Femur (tissue), 1 donor: ENCODE measurements at places on chromosomes 1 and 21.

GRCh38 chr21:45358261-45358670 lies 46.7 kb upstream of the COL18A1 start:
- no peak for DNase-seq

DNA sequence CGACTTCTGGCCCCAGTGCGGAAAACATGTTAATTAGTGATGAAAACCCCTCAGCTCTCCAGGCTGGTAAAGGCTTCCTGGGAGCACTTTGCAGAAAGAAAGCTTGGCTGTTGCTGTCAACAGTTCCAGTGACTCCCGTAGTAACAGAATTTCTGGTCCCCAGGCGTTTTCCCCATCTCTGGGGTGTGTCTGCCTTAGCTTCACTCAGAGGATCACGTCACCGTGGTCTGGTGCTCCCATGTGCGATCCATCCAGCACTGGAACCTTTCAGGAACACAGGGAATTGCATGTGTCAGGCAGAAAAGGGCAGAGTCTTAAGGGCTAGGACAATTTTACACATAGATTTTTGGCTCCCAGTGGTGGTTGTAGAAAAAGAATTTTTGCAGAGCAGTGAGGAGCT lies 470.4 kb upstream of the USP24 start:
- DNase-seq: no peak

DNA sequence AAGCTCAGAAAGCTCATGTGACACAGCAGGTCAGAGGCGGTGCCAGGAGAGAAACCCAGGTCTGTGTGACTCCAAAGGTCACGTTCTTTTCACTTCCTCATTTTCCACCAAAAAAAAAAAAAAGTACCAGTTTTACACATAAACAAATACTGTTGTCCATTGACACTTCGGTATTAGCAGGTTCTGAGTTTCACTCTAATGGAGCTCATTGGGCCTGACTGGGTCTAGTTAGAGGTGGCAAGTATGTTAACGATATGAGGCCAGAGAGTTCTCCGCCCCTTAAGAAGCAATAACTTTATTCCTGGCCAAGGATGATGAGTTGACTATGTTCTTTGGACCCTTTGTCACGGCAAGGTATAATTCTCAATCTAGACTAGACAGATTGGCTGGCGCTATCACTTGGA lies 30.0 kb upstream of the SDE2 start:
- DNase-seq: no peak

DNA sequence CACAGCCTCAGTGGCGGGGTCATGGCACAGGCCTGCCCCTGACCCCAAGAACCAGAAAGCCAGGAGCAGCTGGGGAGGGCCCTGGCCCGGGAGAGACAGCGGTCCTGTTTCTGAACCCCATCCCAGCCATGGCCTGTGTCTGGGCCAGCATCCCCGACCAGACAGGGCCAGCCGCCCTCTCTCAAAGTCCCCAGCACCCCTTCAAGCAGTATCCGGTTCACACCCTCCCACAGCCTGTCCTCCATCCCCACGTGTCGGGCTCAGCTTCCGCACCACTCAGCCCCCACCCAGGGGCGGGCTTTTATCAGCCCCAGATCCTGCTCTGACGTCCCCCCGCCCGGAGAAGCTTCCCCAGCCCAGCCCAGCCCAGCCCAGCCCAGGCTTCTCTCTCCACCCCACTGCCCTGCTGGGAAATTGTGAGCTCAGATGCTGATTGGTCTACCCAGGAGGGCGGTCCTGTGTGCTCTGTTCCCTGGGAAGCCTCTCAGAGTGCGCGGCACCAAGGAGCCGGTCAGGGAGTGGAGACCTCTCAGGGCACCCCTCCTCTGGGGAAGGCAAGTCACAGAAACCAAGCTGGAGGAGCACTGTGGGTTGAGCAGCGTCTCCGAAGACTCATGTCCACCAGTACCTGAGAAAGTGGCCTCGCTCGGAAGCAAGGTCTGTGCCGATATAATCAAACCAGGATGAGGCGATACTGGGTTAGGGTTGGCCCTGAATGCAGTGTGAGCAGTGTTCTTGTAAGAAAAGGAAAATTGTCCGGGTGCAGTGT lies 4.7 kb upstream of the FAAP20 start:
- DNase-seq: peak; percentile 93

- no peak for DNase-seq
These were observed 50.7 kb downstream of the EBNA1BP2 start for GRCh38 chr1:43121256-43121900.

GRCh38 chr1:29590583-29591565 lies 354.6 kb downstream of the PTPRU start:
- no peak for DNase-seq

GRCh38 chr1:220454155-220454777 lies 73.7 kb upstream of the MARK1 start:
- DNase-seq: no peak

GRCh38 chr1:163178628-163179027 lies 24.1 kb downstream of the RGS5 start:
- no peak for DNase-seq

DNA sequence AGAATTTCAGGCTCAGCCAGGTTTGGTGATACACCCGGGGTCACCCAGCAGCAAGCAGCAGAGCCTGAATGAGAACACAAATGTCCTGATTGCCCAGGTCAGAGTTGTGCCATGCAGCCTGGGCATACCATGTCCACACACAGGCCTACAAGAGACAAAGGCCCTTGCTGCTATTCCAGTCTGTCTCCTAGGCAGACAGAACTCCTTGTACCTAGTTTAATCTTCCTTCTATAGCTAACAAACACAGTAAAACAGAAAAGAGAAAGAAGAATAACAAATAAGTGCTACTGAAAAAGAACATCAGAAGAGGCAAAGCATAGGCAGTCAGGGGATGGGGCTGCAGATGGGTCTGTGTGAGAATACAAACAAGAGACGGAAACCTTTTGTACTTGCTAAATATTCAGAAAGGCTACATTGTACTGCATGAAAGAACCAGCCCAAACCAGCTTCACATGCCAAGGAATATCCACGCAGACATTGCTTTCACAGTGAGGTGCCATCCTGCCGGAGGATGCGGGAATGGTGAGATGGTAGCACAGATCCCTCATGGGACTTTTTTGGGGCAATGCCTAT lies 401.7 kb downstream of the OMA1 start:
- DNase-seq: no peak

- no peak for DNase-seq
These were observed 73.2 kb downstream of the DAB1 start for GRCh38 chr1:57350610-57351009.

- peak; percentile 77 for DNase-seq
These were observed 1.1 kb downstream of the CKS1B start for GRCh38 chr1:154975409-154976059.

- DNase-seq: no peak
These were observed 23.6 kb upstream of the VPS13D start for GRCh38 chr1:12206238-12206637.

DNA sequence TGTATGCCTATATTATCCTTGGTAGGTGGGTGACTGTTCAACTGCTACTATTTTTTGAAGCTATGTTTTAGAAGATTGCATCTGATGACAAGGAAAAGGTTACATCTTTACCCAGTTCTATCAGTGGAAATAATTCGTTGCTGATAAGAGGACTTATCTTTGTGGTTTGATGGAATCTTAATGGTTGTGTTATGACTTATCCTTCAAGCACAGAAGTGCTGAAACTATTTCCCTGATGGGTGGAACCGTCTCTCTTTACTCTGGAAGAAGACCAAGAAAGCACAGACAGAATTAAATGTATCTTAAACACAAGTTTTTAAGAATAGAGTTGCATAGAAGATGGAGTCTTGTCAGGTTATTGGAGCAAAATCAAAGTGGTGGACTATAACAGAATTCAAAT lies 437.7 kb upstream of the KAZN start:
- no peak for DNase-seq

GRCh38 chr1:24946861-24947658 lies 17.0 kb upstream of the RUNX3 start:
- no peak for DNase-seq

- no peak for DNase-seq
These were observed 27.5 kb upstream of the SOX13 start for GRCh38 chr1:204045430-204045829.

DNA sequence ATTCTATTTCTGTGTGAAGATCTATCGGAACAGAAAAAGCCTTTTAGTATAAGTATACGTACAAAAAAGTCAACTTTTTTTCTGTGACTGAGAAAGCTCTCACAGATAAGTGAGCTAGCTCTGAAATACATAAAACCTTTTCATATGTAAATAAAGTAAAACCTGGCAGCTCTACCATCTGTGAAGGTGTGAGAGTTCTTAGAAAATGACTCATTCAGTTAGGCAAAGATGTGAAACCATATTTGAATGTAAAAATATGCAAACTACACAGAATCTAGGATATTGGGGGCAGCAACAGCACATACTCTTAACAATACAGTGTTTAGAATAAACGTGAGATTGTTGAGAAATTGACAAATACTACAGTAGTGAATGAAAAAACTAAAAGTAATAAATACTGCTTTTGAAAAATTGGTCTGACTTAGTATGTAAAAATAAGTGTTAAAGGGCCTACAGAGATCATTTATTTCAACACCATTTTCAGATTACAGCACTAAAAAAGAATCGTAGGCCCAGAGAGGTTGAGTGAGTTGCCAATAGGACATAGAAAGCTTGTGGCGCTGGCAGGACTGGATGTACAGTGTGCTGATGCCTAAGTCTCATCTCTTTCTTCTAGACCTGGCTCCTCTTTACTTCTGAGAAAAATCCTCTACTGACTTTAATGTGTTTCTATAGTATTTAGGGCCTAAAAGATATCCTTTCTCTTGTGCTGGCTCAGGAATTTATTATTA lies 19.8 kb downstream of the ATP6V1G3 start:
- no peak for DNase-seq

DNA sequence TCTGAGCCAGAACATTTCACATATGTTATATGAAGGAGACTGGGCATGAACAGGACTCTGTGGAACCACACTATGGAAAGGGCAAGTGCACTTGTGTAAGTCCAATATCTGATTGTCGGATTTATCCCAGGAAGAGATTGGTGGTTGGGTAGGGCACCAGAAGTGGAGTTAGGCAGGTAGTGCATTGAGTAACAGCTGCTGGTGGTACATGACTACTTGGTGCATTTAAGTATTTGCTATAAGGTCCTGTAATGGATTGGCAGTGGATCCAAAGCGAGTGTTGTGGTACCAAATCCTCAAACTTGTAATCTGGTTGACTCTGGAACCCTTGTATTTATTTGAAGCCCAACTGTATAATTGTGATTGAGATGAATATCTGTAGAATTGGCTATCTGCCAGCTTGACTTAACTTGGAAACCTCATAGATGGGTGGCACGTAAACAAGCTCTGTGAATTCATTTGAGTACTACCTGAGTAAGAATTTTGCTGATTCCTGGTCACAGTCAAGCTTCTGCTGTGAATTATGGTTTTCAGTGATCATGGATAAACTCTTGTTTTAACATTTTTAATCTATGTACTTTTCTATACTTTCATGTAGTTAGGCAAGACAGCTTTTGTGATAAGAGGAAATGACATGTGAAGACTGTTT lies 21.1 kb downstream of the UBAP2L start:
- no peak for DNase-seq

DNA sequence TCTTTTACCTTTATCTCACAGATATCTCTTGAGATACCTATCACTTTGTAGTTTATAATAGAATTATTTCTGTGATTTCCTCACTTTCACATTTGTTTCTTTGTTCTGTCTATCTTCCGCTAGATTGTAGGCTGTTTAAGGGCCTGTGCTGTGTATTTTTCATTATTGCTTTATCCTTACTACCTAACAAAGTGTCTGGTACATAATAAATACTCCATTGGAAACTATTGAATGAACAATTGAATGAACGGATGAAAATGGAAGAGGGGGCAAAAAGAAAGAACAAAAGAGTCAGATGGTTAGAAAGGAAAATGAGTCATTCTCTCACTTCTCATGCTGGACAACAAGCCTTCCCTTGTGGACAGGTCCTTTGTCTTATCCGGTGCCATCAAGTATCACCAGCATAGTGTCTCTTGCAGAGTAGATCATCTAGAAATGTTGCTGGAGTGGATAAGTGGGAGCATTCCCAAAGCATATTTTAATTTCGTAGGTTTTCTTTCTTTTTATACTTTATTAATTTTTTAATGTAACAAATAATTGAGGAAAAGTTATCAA lies 159.8 kb downstream of the NEK7 start:
- no peak for DNase-seq

- DNase-seq: no peak
These were observed 5.2 kb downstream of the TBX15 start for GRCh38 chr1:118982821-118983557.

DNA sequence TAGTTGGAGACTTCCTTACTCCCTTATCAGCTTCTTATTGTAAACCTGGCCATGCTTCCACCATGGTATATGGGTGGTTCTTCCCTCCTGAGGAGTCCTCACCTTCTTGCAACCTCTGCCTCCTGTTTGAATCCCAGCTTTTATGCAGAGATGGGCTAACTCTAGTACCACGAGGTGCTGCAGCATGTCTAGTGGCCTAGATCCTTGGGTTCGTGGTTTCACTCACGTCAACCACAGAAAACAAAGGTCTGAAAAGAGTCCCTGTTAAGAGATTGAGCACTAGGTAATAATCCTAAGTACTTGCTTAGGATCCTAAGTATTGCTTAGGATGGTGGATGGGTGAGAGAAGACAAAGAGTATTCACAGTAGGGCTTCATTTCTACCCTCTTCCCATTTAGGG lies 133.7 kb downstream of the FCRL5 start:
- no peak for DNase-seq

GRCh38 chr1:157626099-157626498 lies 28.2 kb upstream of the FCRL4 start:
- DNase-seq: no peak

GRCh38 chr1:19315378-19316198 lies 3.5 kb downstream of the SLC66A1 start:
- DNase-seq: no peak

GRCh38 chr21:42193131-42193671 lies 25.7 kb upstream of the ABCG1 start:
- DNase-seq: no peak

DNA sequence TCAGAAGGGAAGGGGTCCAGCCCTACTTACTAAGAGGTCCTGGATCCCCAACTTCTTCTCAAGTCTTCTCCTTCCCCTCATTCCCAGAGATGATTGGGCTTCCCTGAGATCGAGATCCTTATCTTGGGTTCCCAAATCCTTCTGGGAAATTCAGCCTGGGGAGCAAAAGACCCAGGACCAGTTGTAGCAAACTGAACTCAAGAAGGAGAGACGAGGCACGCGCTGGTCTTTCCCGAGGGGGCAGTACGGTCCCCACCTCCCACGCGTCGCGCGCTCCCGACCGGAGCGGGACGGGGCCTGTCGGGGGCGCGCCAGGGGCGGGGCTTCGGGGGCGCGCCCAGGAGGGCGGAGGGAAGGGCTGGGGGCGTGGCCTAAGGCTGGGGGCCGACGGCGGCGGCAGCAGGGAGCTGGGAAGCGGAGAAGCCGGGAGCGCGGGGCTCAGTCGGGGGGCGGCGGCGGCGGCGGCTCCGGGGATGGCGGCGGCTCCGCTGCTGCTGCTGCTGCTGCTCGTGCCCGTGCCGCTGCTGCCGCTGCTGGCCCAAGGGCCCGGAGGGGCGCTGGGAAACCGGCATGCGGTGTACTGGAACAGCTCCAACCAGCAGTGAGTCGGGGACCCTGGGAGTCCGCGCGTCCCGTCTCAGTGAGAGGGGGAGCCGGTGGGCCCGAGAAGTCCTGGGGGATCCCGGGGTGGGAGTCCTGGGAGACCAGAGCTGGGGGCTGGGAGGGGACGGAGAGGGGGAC lies at the start of gene EFNA3:
EFNA3 (plus strand) TSS at position 369 of the 741 bp plus-strand sequence; CDS start at position 474, 105 bp downstream.
- DNase-seq: peak; percentile 85
